Esophagus squamous epithelium (tissue), 5 donors: ENCODE measurements at places on chromosomes 12 and 14. TPM values are rescaled to one million over a fixed set of nuclear protein-coding genes. Genes with fewer than 3 reads are reported as not detected.

GRCh38 chr12:124508381-124509079 lies 58.9 kb downstream of the NCOR2 start:
- no peak overlapping the region for H3K4me3 ChIP-seq
- H3K27me3 ChIP-seq, result no peaks in the 10 kb centered on the region
- peak overlapping the region; percentile 80 for H3K27ac ChIP-seq
- no peaks in the 10 kb centered on the region for H3K36me3 ChIP-seq
- H3K4me1 ChIP-seq, result peaks cover 99% of the 10 kb centered on the region

- H3K4me3 ChIP-seq, result no peak overlapping the region
- no peak overlapping the region for H3K27ac ChIP-seq
- no peak for DNase-seq
- peaks cover 22% of the 10 kb centered on the region for H3K4me1 ChIP-seq
- H3K36me3 ChIP-seq, result no peaks in the 10 kb centered on the region
- H3K27me3 ChIP-seq, result peaks cover 23% of the 10 kb centered on the region
Observed at GRCh38 chr14:93994919-93995682, 2.0 kb upstream of the CCDC197 start.

- DNase-seq, result no peak
- H3K4me3 ChIP-seq, result no peak overlapping the region
- no peaks in the 10 kb centered on the region for H3K4me1 ChIP-seq
- H3K36me3 ChIP-seq, result no peaks in the 10 kb centered on the region
- H3K27ac ChIP-seq, result no peak overlapping the region
Observed at GRCh38 chr14:60317609-60318008, 68.6 kb downstream of the PPM1A start.

DNA sequence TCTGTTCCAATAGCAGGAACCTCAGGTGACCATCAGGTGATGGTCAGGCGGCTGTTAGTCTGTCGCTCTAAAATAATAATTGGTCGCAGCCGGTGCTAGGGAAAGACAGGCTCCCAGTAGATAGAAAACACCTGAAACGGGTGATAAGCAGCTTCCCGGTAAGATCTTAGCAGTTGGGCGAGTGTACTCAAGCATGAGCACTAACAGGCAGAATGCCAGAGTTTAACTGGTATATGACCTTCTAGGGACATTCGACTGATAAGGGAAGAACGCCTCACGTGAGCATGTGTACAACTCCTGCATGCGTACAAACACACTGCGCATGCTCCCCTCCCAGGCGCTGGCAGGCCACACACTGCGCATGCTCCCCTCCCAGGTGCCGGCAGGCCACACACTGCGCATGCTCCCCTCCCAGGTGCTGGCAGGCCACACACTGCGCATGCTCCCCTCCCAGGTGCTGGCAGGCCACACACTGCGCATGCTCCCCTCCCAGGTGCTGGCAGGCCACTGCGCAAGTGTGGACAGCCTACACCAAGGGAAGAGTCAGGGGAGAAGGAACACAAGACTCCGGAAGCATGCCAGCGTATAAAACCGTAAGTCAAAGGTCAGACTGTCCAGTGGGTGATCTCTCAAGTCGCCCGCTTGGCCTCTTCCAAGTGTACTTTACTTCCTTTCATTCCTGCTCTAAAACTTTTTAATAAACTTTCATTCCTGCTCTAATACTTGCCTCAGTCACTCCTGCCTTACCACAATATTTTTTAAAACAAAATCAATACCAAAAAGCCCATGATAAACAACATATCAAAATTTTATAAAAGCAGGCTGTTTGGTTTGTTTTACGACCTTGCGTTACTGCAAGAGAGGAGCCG lies 24.5 kb downstream of the GPRC5D start:
- H3K27ac ChIP-seq, result peak overlapping the region; percentile 57
- no peaks in the 10 kb centered on the region for H3K27me3 ChIP-seq
- no peaks in the 10 kb centered on the region for H3K36me3 ChIP-seq
- no peak for DNase-seq

- H3K27me3 ChIP-seq, result no peaks in the 10 kb centered on the region
- H3K4me1 ChIP-seq, result no peaks in the 10 kb centered on the region
- H3K4me3 ChIP-seq, result no peak overlapping the region
- no peak for DNase-seq
- no peak overlapping the region for H3K27ac ChIP-seq
- H3K36me3 ChIP-seq, result no peaks in the 10 kb centered on the region
Observed at GRCh38 chr12:2359725-2360629, 307.2 kb downstream of the CACNA1C start.

DNA sequence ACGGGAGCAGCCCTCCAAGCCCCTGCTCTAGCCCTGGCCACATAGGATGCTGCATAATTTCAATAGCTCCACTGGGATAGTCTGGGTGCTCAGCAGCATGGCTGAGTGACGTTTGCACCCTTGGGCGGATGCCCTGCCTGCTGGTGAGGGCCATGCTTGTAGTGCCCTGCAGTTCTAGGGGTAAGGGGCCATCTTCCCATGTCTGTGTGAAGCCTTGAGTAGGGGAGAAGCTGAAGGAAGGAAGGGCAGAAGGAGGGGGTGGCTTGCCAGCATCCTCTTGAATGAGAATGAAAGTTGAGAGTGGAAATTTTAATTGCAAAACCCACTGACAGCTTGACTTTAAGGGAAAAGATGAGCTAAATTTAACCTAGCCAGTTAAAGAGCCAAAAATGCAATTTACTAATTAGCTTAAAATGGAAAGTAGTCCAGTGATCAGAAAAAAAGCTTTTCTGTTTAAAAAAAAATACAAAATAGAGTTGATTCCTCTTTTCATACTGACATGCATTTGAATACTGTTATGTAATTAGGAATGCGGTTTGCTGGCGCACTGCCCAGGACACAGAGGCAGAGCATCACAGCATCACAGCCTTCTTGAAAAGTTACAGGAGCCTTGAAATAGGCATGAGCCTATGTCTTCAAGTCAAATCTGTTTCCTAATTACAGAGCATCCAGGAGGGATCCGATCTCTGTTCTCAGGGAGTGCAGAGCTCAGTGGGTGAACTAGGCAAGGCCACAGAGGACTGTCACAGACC lies 18.5 kb upstream of the EML1 start:
- DNase-seq, result no peak
- no peaks in the 10 kb centered on the region for H3K27me3 ChIP-seq
- H3K4me1 ChIP-seq, result peaks cover 17% of the 10 kb centered on the region
- no peak overlapping the region for H3K4me3 ChIP-seq
- no peaks in the 10 kb centered on the region for H3K36me3 ChIP-seq

ETFRF1 gene
- 18.3 TPM for total RNA-seq

RPS6KL1 gene
- total RNA-seq, result 0.83 TPM

FAM234B gene
- 8.0 TPM for total RNA-seq
